ENCODE measurements at places on chromosomes 5 and 9. TPM values are rescaled to one million over a fixed set of nuclear protein-coding genes. Genes with fewer than 3 reads are reported as not detected.
A peak's percentile ranks its signal among the peaks of the same experiment; 100 is the strongest.

DNA sequence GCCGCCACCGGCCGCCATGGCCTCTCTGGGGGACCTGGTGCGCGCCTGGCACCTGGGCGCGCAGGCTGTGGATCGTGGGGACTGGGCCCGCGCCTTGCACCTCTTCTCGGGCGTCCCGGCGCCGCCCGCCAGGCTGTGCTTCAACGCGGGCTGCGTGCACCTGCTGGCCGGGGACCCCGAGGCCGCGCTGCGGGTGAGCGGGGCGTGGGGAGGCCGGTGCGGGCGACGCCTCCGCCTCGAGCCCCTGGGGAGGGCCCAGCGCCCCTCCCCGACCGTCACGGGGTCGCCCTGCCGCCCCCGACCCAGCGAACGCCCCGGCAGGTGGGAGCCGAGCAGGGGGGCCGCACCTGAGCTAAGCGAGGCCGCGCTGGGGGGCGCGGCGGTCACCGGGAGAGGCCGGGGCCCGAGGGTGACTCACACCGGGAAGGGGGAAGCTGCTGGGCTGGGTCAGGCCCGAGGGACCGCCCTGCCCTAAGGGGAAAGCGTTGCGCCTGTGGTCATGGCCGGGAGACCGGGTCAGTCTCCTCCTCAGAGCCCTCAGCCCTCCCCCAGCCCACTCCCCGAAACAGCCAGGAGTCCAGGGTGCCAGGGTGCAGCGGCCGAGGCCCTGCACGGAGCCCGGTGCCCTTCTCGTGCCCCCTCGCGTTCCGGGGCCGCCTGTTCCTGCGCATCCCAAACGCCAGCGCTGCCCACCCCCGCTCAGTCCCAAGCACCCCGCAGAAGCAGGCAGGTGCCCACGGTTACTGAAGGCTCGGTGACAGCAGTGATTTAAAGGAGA is 510 bp downstream of the NOXA1 start:
- DNase-seq: no peak

GRCh38 chr9:113993838-113994540 is 84.1 kb downstream of the AMBP start:
- DNase-seq: peak; percentile 96

DNA sequence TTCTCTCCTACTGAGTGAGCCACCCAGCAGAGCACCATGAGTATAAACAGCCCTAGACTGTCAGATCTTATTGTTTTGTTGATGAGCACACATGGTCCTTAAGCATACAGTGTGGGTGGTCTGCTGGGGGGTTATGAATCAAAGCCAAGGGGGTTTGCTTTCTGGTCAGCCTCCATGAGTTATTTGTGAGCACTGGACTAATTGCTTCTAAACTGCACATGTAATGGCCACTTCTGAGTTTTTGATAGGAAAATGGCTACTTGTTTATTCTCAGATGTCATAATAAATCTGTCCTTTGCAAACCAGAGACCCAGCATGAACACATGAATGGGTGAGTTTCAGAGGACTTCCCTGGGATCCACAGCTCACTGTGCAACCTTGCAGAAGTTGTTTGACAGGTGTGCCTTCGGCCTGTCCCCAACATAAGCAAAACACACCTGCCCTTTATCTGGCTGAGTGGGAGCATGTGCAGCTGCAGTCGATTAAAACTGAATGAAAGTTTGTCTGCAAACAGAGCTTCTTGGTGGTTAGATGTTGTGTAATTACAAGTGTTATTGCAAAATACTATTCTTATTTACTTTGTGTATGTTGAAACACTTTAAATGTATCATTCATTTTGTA is 35.9 kb downstream of the MAMDC2 start:
- DNase-seq: no peak

DNA sequence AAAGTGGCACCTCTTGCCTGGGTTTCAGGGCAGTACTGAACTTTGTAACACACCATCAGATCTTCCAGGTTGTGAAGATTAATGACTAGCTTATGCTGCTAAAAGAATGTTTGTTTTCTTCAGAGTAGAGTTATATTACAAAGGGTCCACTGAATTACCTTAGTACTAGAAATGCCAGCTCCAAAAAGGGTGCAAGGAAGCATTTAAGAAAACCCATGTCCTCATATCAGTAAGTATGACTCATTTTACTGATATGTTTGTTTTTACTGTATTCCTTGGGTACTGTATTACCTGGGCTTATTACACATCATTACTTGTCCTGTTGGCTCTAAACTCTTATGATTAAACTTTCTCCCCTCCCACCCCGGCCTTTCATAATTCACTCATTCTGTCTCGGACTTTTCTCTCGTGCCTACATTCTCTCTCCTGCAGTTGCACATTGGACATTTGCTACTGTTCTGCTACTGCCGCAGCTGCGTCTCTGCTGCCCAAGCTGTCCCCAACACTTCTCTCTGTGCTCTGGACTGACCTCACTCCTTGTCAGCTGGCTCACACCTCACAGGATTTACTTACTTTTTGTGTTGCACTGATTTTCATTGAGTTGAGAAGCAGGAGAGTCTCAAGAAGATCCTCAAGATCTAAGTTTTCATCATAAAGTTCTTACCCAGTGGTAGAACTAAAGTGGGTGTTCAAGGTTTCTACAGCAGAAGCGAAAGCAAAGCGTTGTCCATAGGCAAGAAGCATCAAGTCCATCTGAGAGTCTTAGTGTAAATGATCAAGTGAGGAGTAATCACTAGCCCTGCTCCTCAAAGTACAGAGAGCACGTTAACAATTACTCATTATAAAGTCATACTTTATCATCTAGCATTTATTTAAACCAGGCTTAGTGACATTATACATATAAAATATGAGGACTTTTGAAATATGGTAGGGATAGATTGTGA is 53.2 kb upstream of the C9orf72 start:
- no peak for DNase-seq

DNA sequence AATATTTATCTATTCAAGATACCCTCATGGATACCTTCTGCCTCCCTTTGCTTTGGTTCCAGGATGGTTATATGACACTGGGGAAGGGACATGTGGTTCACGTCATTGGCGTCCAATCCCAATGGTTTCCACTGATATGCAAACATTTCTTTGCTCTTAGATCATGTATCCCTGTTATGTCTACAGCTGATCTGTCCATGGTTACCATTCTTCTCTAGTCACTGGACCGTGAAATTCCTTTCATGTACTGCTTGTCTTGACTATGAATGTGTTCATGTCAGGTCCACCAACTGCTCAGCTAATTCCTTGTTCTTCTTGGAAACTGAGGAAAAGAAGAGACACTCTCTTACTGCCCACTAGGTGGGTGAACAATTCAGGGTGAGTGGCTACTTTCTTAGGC is 391.1 kb upstream of the ZNF608 start:
- DNase-seq: no peak

DNA sequence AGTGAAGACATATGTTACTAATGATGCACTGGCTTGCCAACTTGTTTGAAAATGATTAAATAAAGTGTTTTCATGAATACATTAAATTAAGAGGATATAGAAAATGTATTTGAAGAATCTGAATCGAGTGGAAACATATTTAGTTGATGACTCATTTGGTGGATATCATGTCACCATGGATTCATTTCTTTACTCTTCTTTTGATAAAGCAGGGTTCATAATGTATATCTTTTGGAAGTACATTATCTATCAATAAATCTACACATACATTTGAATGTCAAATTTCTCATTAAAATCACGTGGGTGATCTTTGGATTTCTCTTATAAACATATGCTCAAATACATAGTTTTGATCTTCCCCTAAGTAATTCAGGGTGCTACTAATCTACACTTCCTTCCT is 1148.1 kb upstream of the ACO1 start:
- DNase-seq: no peak

GRCh38 chr5:176768174-176768970 is 42.0 kb upstream of the UNC5A start:
- peak; percentile 25 for DNase-seq

DNA sequence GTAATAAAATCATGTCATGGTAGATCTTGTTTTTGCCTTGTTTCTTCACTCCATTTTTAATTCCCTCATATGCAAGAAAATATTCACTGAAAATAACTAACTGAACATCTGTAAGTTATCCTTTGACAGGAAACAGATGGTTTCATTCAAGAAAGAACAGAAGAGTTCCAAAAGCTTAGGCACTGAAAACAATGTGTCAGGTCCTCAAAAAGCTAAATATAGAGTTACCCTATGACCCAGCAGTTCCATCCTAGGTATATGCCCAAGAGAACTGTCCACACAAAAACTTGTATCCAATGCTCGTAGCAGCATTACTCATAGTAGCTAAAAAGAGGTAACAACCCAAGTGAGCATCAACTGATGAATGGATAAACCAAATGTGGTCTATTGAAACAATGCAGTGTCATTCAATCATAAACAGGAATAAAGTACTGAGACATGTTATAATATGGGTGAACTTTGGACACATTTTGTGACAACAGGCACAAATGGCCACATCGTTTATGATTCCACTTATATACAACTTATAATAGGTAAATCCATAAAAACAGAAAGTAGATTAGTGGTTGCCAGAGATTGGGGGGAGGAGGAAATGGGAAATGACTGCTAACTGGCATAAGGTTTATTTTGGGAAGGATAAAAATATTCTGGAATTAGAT is 231.0 kb downstream of the FRMD3 start:
- DNase-seq: no peak

DNA sequence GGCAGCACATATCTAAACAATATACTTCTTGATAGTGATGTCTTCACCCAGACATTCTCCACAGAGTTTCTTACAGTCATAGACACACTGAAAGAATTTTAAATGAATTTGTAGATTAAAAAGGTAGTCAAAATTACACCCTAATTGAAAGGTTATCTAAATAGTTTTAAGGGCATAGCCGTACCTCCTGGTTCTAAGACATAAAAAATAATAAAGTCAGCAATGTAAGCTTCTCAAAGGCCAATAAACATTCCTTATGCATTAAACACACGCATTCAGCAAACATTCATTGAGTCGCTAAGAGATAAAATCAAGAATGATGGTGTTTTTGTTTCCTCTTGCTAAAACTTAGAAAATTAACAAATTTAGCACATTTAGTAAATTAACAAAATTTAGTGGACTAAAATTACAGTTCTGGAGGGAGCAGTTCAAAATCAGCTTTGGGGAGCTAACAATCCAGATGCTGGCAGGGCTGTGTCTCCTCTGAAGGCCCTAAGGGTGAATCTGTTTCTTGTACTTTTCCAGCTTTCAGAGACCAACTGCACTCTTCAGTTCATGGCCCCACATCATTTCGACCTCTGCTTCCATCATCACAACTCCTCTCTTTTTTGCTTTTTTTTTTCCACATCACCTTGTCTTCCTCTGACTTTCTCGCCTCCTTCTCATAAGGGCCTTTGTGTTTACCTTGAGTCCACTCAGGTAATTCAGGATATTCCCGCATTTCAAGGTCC is 516.5 kb downstream of the DNAH5 start:
- no peak for DNase-seq

DNA sequence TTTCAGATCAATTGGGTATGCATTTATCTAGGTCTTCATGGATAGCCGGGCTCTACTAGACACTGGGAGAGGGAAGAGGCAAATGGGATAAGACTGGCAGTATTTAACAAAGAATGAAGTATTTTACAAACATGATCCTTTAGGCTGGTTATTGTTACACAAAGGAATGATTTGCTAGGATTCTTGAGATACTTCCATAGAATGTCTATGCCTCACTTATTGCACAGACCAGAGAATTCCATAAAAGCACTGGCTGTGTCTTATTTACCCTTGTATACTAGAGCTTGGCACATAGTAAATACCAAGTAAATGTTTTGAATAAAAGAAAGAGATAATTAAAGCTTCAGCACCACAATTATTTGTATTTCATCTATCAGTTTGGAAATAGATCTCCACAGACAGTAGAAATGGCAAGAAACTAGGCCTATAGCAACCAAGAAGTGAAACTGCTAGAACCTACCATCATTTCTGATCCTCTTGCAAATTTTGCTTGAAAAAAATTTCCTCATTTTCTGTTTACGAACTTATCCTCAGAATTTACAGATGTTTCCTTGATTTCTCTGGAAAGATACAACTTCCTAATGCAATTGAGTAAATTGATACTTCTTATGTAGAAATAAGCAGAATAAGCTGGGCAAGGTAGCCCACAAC is 3.8 kb downstream of the PDCD1LG2 start:
- DNase-seq: no peak

DNA sequence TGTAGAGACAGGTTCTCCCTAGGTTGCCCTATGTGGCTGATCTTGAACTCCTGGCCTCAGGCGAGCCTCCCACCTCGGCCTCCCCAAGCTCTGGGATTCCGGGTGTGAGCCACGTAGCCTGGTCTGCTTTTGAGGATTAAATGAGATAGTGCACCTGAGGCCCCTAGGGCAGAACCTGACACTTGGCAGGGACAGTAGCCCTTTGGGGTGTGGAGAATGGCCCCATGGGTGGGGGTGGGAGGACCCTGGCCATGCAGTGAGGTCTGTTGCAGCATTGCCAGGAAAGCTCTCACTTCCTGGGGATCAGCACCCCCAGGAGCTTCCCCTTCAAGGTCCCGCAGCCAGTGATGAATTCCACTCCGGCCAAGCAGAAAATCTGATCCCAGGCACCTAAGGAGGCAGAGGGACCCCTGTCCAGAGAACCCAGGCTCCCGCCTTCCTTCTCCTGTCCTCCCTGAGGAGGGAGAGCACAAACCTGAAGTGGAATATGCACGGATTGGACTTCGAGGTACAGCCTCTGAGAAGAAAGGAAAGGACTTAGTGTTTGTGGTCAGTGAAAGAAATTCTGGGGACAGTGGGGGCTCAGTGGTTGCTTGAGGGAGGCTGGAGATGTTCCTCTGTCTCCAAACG is 73.9 kb upstream of the UNC5A start:
- no peak for DNase-seq

GRCh38 chr5:127863161-127863560 is 160.0 kb downstream of the CCDC192 start:
- DNase-seq: no peak

GRCh38 chr9:86486891-86487837 is 133.0 kb upstream of the TUT7 start:
- no peak for DNase-seq

GRCh38 chr9:94082956-94083355 is 1.3 kb upstream of the PTPDC1 start:
- DNase-seq: no peak

DNA sequence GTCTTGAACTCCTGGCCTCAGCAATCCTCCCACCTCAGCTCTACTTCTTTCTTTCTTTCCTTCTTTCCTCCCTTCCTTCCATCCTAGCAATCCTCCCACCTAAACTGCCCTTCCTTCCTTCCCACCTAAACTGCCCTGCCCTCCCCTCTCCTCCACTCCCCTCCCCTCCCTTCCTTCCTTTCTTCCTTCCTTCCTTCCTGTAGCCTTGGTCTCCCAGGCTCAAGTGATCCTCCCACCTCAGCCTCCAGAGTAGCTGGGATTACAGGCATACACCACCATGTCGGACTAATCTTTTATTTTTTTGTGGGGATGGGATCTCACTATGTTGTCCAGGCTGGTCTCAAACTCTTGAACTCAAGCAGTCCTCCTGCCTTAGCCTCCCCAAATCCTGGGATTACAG is 65.8 kb downstream of the NFIB start:
- DNase-seq: no peak

- no peak for DNase-seq
These were observed 35.6 kb downstream of the IL6ST start for GRCh38 chr5:55959208-55959607.

CDHR2 gene
- not detected for total RNA-seq

CNTLN gene
- 3.5 TPM for total RNA-seq

MSX2 gene
- not detected for total RNA-seq

HEMGN gene
- not detected for total RNA-seq

ADGRV1 gene
- total RNA-seq: 6.9 TPM

CDKN2B gene
- total RNA-seq: 11.4 TPM

Data from ascending aorta (tissue), 2 donors.